ENCODE measurements at places on chromosomes 4 and X. TPM values are rescaled to one million over a fixed set of nuclear protein-coding genes. Genes with fewer than 3 reads are reported as not detected.

The EVC2 gene
- 9.2 TPM for polyA plus RNA-seq

The TEX13C gene
- polyA plus RNA-seq = not detected

The SERPINA7 gene
- 0.40 TPM for polyA plus RNA-seq

The PNPLA4 gene
- polyA plus RNA-seq = 27.0 TPM

The ITGB1BP2 gene
- 1.2 TPM for polyA plus RNA-seq

The ELMOD2 gene
- polyA plus RNA-seq = 52.2 TPM

The GUF1 gene
- polyA plus RNA-seq = 28.9 TPM

The HSFX1 gene
- 1.9 TPM for polyA plus RNA-seq

The ATP1B4 gene
- not detected for polyA plus RNA-seq

The HAUS7 gene
- polyA plus RNA-seq = 21.1 TPM

The MAGEB10 gene
- not detected for polyA plus RNA-seq

The CT45A5 gene
- polyA plus RNA-seq = not detected

The CYBB gene
- 11.0 TPM for polyA plus RNA-seq

The DGAT2L6 gene
- polyA plus RNA-seq = not detected

The TREX2 gene
- 0.24 TPM for polyA plus RNA-seq

The CENPVL1 gene
- polyA plus RNA-seq = not detected

- no peak for DNase-seq
These were observed 17.6 kb downstream of the LNX1 start for GRCh38 chr4:53573696-53574095.

DNA sequence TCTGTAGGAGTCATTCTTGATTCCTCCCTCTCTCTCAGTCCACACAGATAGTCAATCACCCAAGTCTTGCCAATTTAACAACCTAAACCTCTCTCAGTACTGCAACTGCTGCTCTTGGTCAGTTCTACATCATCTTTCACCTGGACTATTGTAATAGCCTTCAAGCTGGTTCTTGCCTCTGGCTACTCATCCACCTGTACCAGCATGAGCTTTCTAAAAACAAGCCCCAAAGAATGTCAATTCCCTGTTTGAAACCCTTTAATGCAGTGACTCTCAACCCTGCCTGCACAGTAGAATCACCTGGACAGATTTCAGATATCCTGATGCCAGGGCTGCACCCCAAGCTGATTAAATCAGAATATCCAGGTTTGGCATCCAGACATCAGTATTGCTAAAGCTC is 48.3 kb downstream of the VGLL1 start:
- DNase-seq = no peak

GRCh38 chr4:163566257-163566796 is 71.8 kb downstream of the TMA16 start:
- no peak for DNase-seq

GRCh38 chr4:76067652-76068286 is 6.7 kb upstream of the ART3 start:
- peak; percentile 54 for DNase-seq

DNA sequence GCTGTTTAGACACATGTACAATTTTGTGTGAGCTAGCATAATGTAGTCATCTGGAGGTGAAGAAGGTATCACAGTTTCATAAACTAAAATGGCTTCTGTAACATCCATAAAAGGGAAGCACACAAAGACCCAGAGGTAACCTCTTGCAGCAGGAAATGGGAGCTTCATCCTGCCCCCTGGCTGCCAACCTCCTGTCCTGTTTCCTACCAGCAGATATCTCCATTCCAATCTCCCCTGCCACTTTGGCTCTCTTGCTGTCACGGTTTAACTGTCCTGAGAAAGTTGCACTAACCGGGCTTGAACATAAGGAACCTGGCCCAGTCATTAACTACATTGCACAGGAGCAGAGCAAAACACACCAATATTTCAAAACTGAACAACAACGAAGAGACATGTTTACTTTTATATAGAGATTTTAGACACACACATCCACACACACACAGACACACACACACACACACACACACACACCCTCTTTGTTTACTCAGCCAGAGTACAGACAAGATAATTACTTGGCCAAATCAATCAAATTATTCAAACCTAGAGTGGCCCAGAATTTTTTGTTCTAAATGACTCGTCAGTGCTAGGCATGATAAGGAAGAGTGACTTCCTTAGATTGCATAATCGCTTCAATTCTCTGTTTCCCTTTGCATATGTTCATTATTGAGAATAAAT is 24.2 kb downstream of the MID2 start:
- no peak for DNase-seq

- no peak for DNase-seq
These were observed 77.1 kb downstream of the STARD8 start for GRCh38 chrX:68724531-68725020.

DNA sequence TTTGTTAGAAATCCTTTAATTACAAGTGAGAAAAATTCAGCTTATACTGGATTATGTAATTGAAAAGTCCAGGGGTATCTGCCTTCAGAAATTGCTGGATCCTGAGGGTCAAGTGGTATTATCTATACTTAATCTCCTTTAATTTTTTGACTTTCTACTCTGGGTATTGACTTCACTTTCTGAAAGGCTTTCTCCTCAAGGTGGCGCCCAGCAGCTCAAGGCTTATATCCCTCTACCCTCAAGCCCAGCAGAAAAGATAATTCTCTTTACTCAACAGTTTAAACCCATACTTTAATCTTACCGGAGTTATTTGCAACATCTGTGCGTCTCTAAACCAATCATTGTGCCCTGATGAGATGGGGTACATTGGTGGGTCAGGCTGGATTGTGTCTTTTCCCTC is 129.5 kb downstream of the LARP7 start:
- no peak for DNase-seq

GRCh38 chr4:10011885-10012284 is 9.4 kb downstream of the SLC2A9 start:
- DNase-seq = no peak

- DNase-seq = no peak
These were observed 64.0 kb downstream of the IGSF1 start for GRCh38 chrX:131225078-131225477.

GRCh38 chr4:139834226-139834662 is 168.6 kb downstream of the MGST2 start:
- no peak for DNase-seq

DNA sequence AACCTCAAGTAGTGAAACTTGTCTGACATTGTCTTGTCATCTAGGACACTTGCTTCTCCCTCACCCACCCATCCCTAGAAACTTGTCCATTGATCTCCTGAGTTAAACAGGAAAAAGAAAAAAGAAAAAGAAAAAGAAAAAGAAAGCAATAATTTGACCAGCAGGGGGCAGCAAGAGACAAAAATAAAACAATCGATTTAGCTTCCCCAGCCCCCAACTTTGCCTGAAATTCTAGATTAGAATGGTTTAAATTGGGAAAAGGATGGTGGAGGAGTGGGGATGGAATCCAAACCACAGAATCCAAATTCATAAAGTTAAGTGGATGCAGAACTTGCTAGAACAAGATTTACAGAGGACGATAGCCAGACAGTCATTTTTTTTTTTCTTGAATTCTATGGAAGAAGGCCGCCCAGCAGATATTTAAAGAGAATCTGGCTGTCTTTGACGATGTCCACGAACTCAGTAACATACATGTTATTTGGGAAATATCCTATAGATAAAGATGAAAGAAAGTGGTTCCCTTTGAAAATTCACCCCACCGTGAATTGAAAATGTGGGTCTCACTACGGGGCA is 282.9 kb downstream of the USP46 start:
- DNase-seq = no peak

- no peak for DNase-seq
These were observed 1310.9 kb downstream of the PCDH7 start for GRCh38 chr4:32031026-32031425.

DNA sequence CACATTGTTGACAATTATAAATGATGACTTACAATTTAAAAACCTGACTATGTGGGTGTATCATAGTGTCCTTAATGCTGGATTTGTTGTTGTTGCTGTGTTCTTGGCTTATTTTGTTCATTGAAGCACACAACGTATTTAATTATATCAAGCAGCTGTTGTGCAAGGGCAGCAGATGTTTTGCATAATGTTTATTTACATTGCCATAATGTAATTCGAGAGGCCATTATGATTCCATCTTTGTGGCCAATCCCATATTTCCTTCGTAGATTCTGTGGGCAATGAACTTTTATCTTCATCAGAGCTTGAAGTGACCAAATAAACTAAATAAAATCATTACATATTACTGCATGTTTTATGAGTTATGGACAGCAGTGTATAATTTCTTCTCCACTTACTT is 422.6 kb upstream of the GALNTL6 start:
- peak; percentile 15 for DNase-seq

DNA sequence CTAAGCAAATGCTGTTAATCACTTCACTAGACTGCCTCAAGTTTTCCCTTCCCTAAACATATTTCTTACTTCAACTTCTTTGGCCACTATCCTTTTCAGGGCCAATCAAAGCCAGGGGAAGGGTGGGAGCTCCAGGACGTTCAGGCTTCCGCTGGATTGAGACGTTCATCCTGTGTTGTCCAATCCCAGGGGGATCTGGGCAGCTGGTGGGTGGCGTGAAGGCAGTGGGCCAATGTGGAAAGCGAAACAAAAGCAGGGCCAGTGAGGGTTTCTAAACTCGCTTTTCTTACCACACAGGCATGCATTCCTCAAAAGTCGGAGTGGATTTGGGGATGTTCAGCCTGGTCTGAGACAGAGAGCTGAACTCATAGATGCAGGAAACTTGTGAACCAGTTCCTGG is 7.6 kb downstream of the CXCL13 start:
- no peak for DNase-seq

DNA sequence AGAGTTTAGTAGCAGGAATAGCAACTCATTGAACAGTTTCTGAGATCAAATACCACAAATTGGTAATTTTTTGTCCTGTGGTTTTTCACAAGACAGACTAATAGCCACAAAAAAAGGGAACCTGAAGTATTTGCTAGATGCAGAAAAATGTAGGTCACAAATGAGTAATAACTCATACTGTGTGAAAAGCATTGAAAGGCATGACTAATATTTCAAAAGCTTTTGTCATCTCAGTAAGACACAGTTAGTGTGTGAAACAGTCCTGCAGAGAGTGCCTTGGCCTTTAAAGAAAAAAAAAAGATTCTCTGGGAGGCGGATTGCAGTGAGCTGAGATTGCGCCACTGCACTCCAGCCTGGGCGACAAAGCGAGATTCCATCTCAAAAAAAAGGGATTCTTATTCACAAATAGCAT is 31.4 kb upstream of the SLC25A31 start:
- DNase-seq = no peak

GRCh38 chrX:119541188-119541587 is 24.0 kb downstream of the STEEP1 start:
- no peak for DNase-seq

DNA sequence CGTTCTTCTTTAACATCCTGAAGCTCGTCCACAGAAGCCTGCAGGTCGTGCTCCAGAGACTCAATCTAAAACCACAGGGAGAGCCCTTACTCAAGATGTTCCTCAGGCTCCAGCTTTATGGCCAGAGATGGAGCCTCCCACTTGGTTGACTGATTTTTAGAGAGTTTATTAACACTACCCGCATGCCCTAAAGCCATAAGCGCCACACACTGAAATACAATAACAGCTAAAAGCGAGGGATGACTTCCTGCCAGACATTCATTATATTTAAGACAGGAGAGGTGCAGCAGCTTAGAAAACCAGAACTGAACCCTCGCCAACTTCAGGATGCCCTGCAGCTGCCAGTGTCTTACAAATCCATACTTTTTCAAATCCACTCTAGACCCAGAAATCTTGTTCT is 42.0 kb downstream of the SOD3 start:
- DNase-seq = no peak

DNA sequence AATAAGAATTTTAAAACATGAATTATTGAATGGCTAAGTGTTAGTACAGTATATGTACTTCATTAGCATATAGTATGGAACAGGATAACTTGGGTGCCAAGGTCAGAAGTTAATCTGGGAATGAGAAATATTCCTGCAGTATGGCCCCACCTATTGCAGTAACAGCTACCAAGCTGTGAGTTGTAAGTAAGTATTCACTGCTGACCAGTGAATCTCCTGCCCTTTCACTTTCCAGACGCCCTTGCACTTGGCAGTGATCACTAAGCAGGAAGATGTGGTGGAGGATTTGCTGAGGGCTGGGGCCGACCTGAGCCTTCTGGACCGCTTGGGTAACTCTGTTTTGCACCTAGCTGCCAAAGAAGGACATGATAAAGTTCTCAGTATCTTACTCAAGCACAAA is 105.1 kb downstream of the NFKB1 start:
- no peak for DNase-seq

DNA sequence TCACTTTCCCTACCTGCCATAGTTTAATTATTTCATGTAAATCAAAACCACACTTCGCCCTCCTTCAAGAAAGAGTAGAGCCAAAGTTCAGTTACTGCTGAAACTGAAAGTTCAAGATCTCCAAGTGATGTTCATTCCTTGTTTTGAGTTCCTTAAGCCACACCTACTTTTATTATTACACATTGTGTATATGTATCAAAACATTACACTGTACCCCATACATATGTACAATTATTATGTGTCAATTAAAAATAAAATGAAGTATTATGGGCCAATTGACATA is 892.3 kb upstream of the NDST4 start:
- no peak for DNase-seq

DNA sequence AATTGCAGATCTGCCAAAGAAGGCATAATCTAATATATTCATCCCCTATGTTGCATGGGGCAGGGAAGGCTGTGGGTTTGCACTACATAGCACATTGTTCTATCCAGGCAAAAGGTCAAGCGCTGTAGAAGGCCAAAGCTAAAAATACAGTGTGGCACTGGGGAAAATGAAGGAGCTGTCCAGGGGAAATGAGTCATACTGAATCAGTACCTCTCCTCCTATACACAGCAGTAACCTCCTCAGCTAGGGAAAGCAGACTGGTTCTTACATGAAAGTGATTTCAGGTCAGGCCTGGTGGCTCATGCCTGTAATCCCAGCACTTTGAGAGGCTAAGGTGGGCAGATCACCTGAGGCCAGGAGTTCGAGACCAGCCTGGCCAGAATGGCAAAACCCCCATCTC is 31.0 kb upstream of the SLC25A4 start:
- DNase-seq = no peak

GRCh38 chrX:68398291-68398690 is 35.0 kb downstream of the OPHN1 start:
- no peak for DNase-seq

- DNase-seq = no peak
These were observed 890.7 kb upstream of the INTU start for GRCh38 chr4:126742048-126742447.

- no peak for DNase-seq
These were observed 69.3 kb upstream of the NKX1-1 start for GRCh38 chr4:1475277-1476139.

DNA sequence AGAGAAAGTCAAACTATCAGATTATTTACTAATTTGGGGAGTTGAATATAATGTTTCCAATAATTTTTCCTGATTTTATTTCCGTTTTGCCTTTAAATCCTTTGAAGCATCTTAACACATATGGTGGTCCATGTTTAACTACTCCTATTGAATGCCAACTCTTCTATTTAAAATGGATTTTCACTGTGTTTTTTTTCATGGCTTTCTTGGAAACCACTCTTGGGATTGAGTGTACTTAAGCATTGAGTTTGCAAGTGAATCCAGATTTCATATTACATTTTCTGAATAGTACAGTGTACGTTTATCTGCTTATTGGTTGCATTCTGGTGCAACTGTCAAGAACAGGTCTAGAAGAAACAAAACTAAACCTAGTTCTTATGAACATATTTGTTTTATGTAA is 45.6 kb downstream of the RAPGEF2 start:
- no peak for DNase-seq
